ENCODE measurements at places on chromosomes 3 and 15.

DNA sequence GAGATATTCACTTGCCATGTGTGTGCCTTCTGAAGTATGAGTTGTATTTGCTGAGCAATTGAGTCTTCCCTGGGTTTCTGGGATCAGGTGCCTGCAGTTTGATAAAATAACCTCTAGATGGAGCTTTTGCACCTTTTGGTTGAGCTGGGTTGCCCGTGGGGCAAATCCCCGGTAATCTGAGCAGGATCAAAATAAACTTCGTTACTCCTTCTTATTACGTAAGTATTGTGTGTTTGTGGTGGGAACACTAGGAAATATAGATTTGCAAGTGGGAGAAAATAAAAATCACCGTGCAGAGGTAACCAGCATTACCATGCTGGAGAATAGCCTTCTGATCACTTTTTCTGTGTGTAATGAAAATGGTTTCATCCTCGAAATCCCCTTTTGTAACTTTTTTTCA is 277.4 kb upstream of the NR2E3 start:
- DNase-seq, result peak; percentile 6

DNA sequence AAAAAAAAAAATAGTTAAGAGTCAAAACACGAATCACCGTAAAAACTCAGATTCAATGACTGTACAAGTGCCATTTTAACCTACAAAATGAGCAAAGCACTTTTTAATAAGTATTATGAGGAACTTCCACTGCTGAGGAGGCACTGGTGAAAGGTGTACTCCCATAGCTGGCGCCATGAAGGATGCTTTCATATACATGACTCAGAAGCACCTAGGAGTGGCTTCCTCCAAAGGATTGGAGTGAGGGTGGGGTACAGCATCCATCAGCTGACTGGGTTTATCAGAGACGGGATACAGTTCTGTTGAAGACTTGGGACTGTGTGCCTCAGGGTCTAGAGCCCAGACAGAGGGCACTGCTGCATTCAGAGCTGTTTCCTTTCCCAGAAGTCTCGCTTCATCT is 60.9 kb upstream of the MEX3B start:
- DNase-seq, result no peak

DNA sequence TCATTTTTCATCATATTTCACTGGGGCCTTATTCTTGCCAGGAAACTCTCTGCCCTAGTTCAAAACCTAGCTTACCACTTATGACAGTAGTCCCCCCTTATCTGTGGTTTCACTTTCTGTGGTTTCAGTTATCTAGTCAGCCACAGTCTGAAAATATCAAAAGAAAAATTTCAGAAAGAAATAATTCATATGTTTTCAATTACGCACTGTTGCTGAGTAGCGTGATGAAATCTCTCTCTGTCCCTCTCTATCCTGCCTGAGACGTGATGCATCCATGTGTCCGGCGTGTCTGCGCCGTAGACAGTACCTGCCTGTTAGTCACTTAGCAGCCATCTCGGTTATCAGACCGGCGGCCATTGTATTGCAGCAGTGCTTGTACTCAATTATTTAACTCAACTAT is 369.9 kb upstream of the MCTP2 start:
- peak; percentile 18 for DNase-seq

GRCh38 chr15:95017666-95018328 is 786.4 kb downstream of the MCTP2 start:
- DNase-seq, result no peak

GRCh38 chr3:31993843-31994242 is 12.3 kb downstream of the ZNF860 start:
- DNase-seq, result no peak

DNA sequence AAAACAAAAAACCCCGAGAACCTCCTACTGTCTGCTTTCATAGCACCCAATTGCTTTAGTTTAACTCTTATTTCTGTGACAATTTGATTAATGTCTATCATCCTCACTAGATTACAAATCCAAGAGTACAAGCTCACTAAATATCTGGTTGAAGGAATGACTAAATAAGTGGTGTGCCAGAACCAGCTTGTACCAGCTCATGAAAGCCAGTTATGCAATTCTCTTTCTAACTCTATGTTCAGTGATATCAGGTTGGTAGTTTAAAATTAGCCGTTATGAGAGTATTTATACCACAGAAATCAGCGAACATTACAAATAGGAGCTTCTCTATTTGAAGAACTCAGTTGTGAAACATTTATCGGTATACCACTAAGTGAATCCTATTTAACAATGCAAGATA is 137.2 kb upstream of the MITF start:
- no peak for DNase-seq

- no peak for DNase-seq
Measured at GRCh38 chr3:106842151-106842550, 535.1 kb upstream of the CCDC54 start.
